Anterior cingulate cortex (tissue), 58 donors: ENCODE measurements at places on chromosomes 11 and 22.
A peak's percentile ranks its signal among the peaks of the same experiment; 100 is the strongest.

- DNase-seq: no peak
Observed at GRCh38 chr11:12448131-12448939, 71.0 kb downstream of the PARVA start.

- no peak for DNase-seq
Observed at GRCh38 chr11:128598506-128599150, 11.3 kb upstream of the ETS1 start.

- DNase-seq: no peak
Observed at GRCh38 chr22:37253126-37253660, 9.1 kb upstream of the RAC2 start.

- peak; percentile 11 for DNase-seq
Observed at GRCh38 chr11:94897330-94897768, 76.0 kb downstream of the CWC15 start.

DNA sequence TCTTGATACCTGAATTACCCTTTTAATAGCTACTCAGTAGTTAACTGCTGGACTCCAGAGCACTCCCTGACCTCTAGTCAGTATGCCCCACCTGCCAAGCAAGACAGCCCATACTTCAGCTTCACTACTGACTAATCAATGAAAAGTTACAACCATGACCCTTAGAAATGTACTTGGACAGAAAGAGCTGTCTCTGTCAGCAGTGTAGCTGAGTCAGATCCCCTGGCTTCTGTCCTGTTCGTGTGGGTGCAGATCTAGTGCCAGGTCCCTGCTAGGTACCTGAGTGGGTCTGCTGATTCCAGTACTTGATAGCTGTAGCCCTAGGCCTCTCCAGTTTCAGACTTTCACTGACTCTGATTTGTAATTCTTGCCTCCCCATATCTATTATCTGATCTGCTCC, 265.8 kb upstream of the POU2AF2 start:
- DNase-seq: no peak

DNA sequence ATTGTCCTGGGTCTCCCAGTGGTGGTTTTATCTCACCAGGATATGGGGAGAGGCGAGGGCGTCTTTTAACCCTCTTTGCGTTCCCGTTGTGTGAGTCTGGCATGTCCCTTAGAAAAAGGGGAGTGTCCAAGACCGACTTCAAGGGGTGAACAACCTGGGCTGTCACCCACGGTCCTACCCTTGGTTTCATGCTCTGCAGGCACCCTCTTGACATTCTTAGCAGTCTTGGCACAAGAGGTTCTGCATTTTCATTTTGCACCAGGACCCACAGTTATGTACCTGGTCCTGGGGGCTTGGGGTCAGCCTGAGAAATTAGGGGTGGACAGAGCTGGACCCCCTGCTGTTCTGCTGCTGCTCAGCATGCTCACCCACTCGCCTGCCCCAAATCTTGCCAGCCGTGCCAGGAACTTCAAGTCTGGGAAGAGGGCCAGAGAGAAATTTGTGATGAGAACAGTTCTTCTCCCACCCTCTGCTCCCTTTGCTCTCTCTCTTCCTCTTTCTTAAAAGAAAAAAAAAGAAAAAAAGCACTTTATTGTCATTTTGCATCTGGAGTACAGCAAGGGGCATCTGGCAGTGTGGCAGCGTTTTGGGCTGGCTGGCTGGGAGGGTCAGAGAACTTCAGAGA, 471.2 kb downstream of the MIAT start:
- no peak for DNase-seq

DNA sequence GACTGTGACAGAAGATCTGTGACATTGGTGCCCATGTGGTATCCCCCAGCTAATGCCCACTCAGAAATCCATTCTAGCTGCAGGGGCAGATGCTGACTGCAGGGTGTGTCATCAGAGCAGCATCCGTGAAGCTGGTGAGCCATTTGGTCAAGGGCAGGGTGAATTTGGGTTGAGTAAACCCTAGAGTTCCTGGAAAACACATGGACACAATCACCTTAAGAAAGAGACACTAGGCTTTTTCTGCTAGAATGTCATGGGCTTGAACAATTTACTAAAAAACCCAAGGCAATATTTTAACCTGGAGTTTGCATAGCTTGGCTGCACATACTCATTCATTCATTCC, 100.0 kb downstream of the ADAMTS15 start:
- DNase-seq: no peak

GRCh38 chr11:132519241-132519815, 1013.0 kb downstream of the OPCML start:
- no peak for DNase-seq

- no peak for DNase-seq
Observed at GRCh38 chr11:72614381-72614780, 59.8 kb downstream of the PDE2A start.

DNA sequence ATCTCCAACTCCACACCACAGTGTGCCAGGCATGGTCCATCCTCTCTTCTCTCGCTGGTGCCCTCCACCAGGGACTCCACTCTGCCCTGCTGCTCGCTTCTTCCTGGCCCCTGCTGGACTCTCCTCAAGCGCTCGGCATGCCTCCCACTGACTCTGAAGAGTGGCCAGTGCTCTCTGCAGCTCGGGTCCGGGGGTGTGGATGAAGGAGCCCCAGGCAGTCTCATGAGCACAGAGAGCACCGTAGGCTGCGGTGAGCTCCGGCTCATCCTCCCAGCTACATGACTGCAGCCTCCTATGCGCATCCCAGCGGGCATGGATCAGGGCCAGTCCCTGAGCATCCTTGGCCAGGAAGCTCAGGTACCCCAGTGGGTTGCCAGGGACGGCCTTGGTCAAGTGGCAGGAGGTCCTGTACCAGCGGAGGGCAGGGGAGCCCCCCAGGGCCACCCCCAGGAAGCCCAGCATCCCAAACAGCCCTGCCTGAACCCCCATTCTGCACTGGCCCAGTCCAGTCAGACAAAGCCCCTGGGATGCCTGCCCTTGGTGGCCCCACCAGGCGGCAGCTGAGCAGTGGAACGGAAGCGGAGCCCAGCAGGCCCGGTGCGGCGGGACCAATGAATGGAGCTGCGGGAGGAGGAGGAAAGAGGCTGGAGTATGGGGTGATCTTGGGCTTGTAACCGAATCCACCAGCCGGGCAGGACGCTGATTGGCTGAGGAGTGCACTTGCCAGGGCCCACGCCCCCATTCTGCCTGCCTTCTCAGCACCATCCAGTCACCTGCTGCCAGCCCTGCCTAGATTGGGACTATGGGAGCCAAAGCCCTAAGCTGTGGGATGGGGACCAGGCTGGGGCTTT, at the start of gene PLA2G3:
TSS of gene PLA2G3 (minus strand) at position 643 of the 851 bp plus-strand sequence. CDS start at position 489, 154 bp downstream.
- no peak for DNase-seq

- DNase-seq: no peak
Observed at GRCh38 chr22:47366026-47366767, 603.7 kb downstream of the TBC1D22A start.

GRCh38 chr22:46815896-46816731, 53.7 kb downstream of the TBC1D22A start:
- DNase-seq: no peak

DNA sequence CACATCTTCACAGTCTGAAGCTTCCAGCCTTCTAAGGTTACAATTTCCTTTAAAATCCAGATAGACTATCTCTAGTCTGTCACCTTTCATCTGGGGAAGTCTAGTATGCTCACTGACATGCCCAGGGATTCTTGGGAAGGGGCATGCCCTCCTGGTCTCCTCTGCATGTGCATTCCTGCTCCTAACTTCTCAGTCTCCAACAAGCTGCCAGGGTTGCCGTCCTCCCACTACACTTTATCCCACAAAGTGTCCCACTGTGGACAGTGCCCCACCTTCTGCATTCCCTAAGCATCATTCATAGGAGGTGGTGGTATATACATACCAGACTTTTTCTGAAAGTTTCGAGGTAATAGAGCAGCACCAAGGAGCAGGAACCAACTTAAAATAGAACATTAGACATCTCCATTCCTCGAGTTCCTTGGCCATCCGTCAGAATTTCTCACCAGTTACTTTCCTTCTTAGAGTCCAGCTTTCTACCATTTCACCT, 28.7 kb downstream of the EIF3F start:
- DNase-seq: no peak

- peak; percentile 50 for DNase-seq
Observed at GRCh38 chr22:31313366-31314147, 21.3 kb upstream of the PIK3IP1 start.

GRCh38 chr11:85694385-85694980, 8.5 kb upstream of the CCDC89 start:
- DNase-seq: no peak

DNA sequence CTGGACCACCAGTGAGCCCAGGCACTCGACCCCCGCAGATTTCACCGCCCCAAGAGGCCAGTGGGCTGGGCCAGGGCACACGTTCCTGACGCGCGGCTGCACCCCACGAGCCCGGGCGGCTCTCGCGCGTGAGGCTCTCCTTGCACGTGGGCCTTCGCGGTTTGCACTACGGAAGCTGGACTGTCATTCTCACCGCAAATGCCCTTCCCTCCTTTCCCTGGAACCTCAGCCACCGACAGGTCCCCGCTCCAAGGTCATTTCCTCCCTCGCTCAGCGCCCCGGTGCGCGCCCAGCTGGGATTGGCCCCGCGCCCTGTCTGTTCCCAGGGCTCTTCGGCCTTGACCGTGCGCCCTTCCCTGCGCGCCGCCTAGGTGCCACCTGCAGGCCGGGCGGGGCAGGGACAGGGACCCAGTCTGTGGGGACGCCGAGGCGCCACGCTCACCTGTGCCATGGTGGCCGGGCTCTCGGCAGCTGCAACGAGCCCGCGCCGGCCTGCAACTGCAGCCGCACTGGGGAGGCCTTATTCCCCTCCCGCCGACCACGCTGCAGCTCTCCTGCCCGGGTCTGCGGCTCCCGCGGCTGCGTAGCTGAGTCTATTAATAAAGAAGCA, 2.1 kb upstream of the CPT1A start:
- no peak for DNase-seq

DNA sequence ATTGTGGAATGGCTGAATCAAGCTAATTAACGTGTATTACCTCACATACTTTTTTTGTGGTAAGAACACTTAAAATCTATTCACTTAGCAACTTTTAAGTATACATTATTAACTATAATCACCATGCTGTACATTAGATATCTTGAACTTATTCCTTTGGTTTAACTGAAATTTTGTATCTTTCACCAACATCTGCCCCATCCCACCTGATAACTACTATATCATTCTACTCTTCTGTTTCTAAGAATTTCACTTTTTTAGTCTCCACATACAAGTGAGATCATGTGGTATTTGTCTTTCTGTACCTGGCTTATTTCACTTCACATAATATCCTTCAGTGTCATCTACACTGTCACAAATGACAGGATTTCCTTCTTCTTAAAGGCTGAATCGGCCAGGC, 17.1 kb upstream of the VWA5A start:
- DNase-seq: no peak

GRCh38 chr11:129947474-129947873, 52.1 kb upstream of the NFRKB start:
- no peak for DNase-seq

DNA sequence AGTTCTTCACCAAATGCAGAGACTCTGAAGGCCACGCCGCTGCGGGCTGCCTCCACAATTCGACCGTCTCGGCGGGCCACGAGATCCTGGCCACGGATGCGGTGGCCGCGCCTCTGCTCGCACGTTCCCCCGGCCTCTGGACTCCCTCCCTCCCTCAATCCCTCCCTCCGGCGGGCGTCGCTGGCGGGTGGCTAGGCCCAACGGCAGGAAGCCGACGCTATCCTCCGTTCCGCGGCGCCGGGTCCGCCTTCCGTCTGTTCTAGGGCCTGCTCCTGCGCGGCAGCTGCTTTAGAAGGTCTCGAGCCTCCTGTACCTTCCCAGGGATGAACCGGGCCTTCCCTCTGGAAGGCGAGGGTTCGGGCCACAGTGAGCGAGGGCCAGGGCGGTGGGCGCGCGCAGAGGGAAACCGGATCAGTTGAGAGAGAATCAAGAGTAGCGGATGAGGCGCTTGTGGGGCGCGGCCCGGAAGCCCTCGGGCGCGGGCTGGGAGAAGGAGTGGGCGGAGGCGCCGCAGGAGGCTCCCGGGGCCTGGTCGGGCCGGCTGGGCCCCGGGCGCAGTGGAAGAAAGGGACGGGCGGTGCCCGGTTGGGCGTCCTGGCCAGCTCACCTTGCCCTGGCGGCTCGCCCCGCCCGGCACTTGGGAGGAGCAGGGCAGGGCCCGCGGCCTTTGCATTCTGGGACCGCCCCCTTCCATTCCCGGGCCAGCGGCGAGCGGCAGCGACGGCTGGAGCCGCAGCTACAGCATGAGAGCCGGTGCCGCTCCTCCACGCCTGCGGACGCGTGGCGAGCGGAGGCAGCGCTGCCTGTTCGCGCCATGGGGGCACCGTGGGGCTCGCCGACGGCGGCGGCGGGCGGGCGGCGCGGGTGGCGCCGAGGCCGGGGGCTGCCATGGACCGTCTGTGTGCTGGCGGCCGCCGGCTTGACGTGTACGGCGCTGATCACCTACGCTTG, at the start of gene FUT4:
TSS of gene FUT4 (plus strand) at position 227 of the 951 bp plus-strand sequence. CDS start at position 440, 213 bp downstream.
- DNase-seq: peak; percentile 66
